CD4-positive, alpha-beta T cell treated with Interleukin-17A for 1 hour (primary cell): ENCODE measurements at places on chromosomes 2 and 18.

GRCh38 chr18:52236131-52236530 lies 103.9 kb upstream of the DCC start:
- DNase-seq: no peak

GRCh38 chr2:102109016-102109415 lies 33.5 kb upstream of the IL1R1 start:
- DNase-seq: no peak

GRCh38 chr2:14304326-14304725 lies 328.2 kb upstream of the LRATD1 start:
- no peak for DNase-seq

GRCh38 chr2:65075176-65075575 lies 19.0 kb downstream of the CEP68 start:
- no peak for DNase-seq

- no peak for DNase-seq
Measured at GRCh38 chr2:67471681-67472080, 74.5 kb downstream of the ETAA1 start.
